ENCODE measurements at places on chromosomes 1 and 21.

- peak; percentile 36 for DNase-seq
Measured at GRCh38 chr21:44653656-44654575, 543 bp downstream of the KRTAP12-4 start.

DNA sequence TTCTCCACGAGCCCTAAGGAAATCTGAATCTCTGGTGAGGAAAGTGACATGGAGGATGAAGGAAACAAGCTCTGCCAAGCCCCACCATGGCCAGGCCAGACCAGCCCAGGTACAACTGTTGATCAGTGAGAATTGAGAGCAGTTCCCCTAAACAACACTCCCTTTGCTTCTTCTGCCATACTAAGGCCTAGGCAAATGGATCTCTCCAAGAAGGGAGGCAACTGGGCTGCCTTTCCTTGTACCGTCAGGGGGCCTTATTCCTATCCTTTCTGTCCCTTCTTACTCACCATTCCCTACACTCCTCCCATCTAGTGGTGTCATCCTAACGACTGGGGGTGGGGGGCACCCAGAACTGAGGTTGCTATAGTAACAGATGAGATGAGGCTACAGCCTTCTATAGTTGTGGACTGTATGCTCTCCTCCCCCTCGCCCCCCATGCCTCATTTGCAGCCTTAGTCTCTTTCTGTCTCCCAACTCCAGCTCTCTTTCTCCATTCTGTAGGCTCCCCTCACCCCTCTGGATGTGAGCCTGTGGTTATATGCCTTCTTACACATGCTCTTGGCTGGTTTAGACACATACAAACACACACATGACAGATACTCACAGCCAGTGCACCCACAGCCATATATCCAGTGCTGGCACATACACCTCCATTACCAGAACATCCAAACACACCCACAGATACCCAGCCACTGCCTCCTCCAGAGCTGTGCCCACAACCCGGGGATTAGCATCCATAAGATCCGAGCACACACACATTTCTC is 3.6 kb downstream of the PEA15 start:
- DNase-seq: no peak

GRCh38 chr1:228782662-228783417 is 47.6 kb downstream of the RHOU start:
- no peak for DNase-seq

DNA sequence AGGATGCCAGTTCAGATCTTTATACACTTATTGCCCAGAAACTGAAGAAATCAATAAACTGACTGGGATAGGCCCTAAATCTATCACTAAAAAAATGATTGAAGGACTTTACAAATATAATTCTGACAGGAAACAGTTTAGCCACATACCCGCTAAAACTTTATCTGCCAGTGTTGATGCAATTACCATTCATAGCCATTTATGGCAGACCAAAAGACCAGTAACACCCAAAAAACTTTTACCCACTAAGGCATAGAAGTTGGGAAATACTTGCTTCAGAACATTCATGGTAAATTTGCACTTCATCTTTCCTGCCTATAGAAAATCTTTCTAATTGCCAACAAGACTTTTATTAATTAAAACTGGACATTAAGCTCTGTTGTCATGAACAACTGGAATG is 15.0 kb upstream of the GPR25 start:
- no peak for DNase-seq

DNA sequence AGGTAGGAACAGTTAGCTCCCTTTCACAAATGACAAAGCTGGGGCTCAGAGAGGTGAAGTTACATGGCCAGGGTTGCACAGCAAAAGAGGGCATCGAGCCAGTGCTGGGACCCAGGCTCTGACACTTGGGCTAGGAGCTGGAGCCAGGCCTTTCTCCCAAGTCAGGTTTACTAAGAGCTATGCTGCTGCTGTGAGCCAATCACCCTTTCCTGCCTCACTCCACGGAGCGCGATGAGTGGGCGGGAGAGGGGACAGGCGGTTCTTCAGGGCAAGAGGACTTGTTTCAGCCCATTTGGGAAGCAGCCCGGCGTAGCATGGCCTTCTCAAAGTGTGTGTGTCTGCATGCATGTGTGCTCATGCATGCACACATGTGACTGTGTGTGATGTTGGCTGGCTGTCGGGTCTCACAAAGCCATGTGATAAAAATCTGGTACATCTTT is 10.6 kb downstream of the ID3 start:
- DNase-seq: no peak

DNA sequence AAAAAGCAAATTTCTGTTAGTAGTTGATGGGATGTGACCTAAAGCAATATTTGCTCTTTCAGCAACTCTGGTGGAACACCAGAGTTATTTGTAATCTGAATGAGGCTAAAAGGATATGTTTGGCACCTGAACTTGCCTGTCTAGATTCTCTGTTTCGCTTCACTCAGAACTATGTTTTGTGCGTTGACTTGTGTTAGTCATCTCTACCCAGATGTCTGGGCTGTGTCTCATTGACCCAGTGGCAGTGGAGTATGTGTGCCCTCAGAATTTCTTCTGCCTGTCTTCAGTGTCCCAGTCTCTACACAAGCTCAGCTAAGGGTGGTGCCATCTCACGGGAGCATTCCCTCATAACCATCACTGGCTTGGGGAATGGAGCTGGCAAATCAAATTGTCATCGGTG is 13.9 kb downstream of the KCNK1 start:
- no peak for DNase-seq

DNA sequence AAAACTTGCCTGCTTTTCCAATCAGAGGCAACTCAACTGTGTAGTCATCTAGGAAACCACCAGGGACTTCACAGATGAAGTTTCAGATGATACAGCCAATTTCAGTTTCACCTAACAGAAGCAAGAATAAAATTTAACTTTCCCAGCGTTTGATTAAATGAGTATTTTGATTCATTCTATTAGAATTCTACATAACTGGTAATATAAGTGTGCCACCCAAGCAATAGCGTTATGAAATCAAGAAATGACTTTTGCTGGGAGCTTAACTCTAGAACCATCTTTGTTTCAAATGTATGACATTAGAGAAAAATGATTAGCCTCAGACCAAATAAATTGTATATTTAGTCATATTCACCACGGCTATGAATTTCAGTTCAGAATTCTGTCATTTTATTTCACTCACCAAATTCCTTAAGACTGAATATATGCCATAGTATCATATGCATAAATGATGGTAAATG is 239.3 kb downstream of the NRIP1 start:
- DNase-seq: no peak

DNA sequence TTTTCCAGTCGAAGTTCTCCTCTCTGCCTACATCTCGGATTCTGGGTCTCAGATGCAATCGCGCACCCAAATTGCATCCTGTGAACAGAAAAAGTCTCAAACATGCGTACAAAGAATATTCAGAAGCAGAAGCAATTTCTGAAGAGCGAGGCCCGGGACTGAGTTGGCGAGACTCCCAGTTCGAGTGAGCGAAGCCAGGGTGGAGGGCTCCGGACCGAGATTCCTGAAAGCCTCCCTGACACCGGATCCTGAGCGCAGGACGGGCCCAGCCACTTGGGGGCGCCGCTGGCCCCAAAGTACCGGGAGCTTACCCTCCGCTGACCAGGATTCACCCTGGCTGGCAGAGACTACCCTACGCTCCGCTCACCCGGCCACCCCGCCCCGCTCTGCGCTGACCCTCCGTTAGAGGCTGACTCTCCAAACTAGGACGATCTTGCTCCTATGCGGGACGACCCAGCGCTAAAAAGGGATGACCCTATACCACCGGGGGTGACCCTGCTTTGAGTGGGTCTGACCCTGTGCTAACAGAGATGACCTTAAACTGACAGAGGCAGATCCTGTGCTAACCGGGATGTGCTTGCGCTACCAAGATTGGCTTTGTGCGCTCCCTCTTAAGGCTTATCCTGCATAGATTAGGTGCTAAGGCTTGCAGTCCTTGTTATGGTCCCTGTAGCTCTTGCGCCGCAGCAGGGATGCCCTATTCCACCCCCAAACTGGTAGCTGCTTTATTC is 12.1 kb downstream of the FOXD2 start:
- DNase-seq: no peak

DNA sequence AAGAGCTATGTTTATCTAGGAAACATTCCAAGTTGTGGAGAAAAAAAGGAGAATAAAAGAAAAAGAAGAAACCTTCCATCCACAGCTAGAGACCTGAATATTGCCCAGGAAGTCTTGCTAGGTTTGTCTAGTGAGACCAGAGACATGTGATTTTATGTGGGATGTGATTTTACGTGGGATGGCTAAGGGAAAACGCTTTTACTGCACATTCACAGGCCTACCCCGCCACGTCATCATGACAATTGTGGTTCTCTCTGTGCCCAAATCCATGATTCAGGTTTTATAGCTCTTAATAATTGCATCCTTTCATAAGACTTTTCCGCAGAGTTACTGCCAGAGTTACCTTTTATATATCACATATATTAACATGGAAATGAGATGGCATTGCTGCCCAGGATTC is 86.4 kb upstream of the SSX2IP start:
- DNase-seq: no peak

GRCh38 chr1:167442854-167443565 is 75.3 kb downstream of the CD247 start:
- no peak for DNase-seq

- no peak for DNase-seq
Measured at GRCh38 chr1:1262758-1263157, 10.9 kb downstream of the UBE2J2 start.

- no peak for DNase-seq
Measured at GRCh38 chr1:115051850-115052249, 22.2 kb downstream of the TSHB start.

- DNase-seq: no peak
Measured at GRCh38 chr21:41098076-41098475, 69.9 kb upstream of the BACE2 start.

GRCh38 chr1:58816072-58816746 is 32.4 kb upstream of the JUN start:
- DNase-seq: peak; percentile 75

Data from activated gamma-delta T cell treated with anti-CD3 and anti-CD28 coated beads, Interleukin-2, amount 50 U/mL, for 16 hours (primary cell).